ENCODE measurements at places on chromosomes 12 and 14. TPM values are rescaled to one million over a fixed set of nuclear protein-coding genes. Genes with fewer than 3 reads are reported as not detected.

- no peak for DNase-seq
Measured at GRCh38 chr12:112341046-112341825, 41.0 kb downstream of the HECTD4 start.

Gene EPYC
- total RNA-seq: not detected

GRCh38 chr12:49189731-49190716 is 1.1 kb upstream of the TUBA1A start:
- DNase-seq: no peak

GRCh38 chr12:67667276-67668073 is 18.9 kb downstream of the DYRK2 start:
- DNase-seq: peak; percentile 51

GRCh38 chr12:105451211-105451610 is 120.7 kb downstream of the C12orf75 start:
- DNase-seq: no peak

Gene C12orf54
- not detected for total RNA-seq

Gene CMKLR1
- 11.4 TPM for total RNA-seq

- no peak for DNase-seq
Measured at GRCh38 chr14:88748288-88748687, 44.5 kb downstream of the EML5 start.

Gene ZNF385A
- 8.3 TPM for total RNA-seq

GRCh38 chr12:46377678-46378077 is 5.1 kb upstream of the SLC38A2 start:
- no peak for DNase-seq

Gene RNASE2
- not detected for total RNA-seq

DNA sequence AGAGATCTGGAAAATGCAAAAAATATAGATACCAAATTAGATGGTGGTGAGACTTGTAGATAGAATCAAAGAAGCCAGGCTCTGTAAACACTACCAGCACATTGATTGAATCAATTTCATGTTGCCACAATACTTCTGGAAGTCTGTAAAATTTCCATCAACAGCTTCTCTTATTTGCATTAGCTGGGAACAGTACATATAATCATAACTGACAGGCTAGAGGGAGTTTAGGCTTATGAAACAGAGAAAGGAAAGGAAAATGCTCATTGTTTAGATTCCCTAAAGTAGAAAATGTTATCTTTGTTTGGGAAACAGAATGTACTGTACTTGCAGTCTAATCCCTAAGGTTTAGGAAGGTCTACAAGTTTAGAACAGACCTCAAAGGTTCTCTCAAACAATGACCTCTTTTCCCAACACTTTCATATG is 335.2 kb downstream of the CEP128 start:
- no peak for DNase-seq

Gene A2ML1
- not detected for total RNA-seq

DNA sequence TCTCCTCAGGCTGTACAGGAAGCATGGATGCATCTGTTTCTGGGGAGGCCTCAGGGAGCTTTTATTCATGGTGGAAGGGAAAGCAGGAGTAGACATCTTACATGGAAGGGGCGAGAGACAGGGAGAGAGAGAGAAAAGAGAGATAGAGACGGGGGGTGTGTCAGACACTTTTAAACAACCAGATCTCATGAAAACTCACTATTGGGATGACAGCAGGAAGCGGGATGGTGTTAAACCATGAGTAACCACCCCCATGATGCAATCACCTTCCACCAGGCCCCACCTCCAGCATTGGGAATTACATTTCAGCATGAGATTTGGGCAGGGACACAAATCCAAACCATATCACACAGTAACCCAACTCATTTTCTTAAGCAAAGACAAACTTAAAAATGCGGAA is 110.0 kb upstream of the EEA1 start:
- DNase-seq: no peak

DNA sequence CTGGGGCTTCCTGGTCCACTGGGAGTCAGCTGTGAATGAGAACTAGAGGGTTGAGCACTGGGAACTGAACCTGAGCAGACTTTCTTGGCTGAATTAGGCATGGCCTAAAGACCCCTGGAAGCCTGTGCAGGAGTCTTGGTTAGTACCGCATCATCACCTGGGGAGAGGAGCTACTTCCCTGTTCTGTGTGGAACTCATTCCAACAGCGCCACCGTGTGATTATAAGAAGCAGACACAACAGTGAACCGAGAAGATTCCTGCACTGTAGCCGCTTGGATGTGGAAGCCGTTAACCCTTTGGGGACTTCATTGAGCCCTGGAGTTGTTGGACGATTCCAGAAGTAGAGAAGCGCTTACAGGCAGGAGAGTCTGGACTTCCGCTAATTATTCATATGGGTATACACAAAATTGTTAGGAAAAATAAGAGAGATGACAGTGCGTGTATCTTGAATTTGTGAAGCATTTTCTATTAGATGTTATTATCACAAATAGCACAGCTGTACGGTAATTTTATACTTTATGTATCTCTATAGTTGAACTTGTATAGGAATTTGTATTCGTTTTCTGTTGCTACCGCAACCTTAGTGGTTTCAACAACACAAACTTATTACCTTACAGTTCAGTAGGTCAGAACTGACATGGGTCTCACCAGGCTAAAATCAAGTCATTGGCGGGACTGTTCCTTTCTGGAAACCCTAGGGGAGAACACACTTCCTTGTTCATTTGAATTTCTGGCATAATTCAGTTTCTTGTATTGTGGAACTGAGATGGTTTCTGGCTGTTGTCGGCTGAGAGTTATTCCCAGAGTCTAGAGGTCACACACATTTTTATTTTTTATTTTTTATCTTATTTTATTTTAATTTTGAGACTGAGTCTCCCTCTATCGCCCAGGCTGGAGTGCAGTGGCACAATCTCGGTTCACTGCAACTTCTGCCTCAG is 100.7 kb downstream of the C2CD5 start:
- peak; percentile 52 for DNase-seq

Gene TCL1B
- not detected for total RNA-seq

DNA sequence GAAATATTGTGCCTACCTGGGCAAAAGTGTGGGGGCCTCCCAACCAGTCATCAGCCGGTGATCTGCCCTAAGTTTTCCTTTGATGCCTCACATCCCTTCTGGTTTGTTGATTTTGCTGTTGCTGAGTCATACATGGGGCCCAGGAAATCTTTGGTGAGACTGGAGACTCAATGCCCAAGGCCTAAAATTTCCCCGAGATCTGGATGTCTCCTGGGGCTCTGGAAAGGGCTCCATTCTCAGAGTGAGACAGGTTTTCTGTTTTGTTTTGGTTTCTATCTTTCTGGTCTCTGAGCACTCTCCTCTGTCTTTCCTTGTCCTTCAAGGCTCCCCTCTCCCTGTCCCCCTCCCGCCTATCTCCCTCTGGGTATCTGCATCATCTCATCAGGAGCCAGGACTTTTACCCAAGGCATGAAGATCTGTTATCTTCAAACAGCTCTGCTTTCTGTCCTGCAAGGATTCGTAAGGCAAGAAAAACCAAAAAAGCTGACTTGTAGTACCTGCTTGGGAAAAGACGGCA is 152.8 kb upstream of the MAX start:
- no peak for DNase-seq

DNA sequence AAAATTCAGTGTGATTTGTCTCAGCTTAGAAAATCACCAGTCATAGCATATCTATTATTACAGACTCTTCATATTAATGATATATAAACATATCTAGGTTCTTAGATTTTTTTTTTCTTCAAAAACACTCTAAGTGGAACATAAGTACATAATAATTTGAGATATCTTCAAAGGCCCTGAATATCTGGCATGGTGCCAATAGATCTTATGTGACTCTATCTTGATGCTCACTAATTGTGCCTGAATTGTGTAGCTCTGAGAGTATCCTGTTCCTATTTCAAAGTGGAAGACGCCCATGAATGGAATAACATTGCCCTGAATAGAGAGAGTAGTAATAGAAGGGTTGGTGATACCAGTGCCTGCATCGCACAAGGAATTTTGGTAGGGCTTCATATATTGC is 1312.7 kb upstream of the USP15 start:
- no peak for DNase-seq

Gene RPL10L
- total RNA-seq: 9.6 TPM

DNA sequence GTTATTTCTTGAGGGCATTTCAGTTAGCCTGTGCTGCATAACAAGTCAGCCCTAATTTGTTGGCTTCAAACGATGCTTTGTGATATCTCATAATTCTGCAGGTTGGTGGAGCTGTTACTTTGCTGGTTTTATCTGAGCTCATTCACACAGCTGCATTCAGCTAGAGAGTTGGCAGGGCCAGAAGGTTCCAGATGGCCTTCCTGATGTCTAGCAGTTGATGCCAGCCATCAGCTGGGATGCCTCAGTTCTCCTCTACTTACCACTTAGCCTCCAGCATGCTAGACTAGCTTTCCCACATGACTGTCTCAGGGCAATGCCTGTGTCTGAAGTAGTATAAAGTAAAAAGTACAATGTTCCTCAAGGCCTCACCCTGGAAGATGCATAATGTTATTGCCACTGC is 130.6 kb downstream of the SLC35F4 start:
- DNase-seq: no peak

Gene SART3
- 47.9 TPM for total RNA-seq

DNA sequence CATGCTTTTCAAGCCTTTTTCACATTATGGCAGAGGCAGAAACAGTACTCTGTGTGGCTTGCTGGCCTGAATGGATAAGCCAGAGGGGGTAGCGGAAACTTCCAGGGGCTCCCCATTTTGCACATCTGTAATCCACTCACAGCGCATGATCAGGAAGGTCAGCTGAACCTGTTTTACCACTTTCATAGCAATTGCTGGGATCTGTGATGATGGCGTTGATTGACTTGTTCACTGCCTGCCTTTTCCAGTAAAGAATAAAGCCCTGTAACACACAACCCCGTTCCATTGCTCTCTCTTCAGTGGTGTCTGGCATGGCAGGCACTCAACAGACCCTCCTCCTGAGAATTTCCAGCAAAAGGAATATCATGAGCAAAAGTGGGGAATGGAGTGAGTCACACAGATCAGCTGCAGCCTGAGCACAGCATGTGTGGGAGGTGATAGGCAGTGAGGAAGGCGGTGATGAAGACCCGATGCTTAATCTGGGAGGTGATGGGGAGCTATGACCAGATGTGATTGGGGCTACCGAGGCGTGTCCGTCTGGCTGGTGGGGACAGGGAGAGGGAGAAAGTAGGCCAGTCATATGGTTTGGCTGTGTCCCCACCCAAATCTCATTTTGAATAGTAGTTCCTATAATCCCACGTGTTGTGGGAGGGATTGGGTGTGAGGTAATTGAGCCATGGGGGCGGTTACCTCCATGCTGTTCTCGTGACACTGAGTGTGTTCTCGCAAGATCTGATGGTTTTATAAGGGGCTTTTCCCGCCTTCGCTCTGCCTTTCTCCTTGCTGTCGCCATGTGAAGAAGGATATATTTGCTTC is 44.7 kb upstream of the CHST11 start:
- no peak for DNase-seq

Gene TSFM
- total RNA-seq: 31.8 TPM

GRCh38 chr12:10088031-10088430 is 10.8 kb downstream of the CLEC1A start:
- DNase-seq: no peak

Gene PTPRB
- 27.1 TPM for total RNA-seq

Gene CLEC4E
- not detected for total RNA-seq

GRCh38 chr12:130433834-130434233 is 96.1 kb downstream of the PIWIL1 start:
- peak; percentile 9 for DNase-seq

Gene REM2
- 0.58 TPM for total RNA-seq

DNA sequence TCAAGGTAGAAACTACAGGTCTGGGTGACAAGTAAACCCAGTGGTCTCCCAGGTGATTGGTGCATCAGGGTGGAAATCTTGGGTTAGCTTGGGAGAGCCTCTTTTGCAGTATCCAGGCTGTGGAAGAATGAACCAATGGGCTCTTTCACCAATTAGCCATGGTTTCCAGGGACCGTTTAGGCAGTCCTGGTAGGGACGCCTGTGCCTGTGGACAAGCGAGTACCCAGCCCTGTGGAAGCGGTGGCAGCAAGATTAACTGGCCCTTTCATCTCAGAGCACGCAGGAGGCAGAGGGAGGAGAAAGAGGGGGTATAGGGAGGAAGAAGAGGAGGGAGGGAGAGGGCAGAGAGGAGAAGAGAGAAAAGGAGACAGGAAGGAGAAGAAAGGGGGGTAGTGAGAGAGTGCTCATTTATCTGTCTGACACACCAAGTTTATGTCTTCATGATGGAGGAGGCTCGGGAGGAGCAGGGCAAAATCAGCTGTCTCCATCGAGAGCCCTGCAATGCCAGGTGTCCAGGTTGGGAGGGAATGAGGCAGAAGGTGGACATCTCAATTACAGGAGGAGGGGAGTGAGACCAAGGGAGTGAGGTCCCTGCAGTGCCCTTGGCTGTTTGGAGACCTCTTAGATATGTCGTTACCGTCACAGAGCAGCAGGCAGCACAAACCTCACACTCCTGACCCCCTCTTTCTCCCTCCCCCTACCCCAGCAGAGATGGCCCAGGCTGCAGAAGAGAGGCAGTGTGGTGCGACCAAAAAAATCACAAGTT is 4.6 kb upstream of the ZDHHC22 start:
- no peak for DNase-seq

Gene SLC4A8
- 1.8 TPM for total RNA-seq

Gene GUCY2C
- 82.8 TPM for total RNA-seq

GRCh38 chr14:97776890-97777558 is 979.8 kb downstream of the VRK1 start:
- DNase-seq: no peak

DNA sequence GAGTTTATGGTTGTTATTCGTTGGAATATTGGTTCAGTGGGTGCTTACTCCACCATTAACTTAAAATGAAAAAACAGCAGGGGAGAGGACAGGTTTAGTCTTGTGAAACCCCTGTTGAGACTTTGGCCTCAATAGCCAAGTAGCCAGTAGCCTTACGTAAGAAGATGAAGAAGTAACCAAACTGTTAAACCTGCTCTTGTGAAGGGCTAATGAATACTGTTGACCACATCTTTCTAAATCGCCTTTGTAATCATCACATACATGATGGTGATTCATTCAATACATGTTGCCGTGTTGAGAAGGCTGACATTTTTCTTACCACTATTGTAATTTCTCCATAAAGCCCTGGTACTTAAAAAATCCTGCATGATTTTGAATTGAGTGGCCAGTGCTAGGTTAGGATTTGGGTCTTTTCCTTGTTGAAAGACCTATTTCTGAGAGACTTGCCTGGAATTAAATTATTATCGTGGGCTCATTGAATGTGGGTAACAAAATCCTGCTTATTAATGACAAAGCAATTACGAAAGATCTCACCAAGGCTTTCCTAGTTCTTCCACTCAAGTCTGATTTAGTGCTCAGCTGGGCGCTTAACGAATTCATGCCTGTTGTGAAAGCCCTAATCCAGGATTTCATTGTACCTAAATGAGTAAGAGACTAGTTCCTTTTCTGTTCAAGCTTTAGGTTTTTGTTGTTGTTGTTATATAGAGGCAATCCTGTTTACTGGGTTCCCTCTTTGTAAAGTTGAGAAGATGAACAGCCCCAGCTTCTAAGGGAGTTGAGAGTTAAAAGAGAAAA is 333.1 kb downstream of the FUT8 start:
- no peak for DNase-seq

DNA sequence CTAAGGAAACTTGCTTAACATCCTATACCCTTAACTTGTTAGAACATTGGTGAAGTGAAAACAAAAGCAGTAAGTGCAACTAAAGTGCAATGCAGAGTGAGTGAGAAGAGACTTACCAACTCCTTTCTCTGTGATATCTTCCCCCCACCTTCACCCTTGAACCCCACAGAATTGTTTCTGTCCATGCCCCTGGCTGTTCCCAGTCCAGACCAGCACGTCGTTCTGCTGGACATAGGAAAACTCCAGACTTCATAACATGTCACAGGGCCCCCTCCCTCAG is 91.9 kb downstream of the DAD1 start:
- DNase-seq: no peak
